ENCODE measurements at places on chromosomes 13 and 19. TPM values are rescaled to one million over a fixed set of nuclear protein-coding genes. Genes with fewer than 3 reads are reported as not detected.

GRCh38 chr13:44470638-44471562 lies 97.3 kb downstream of the SERP2 start:
- no peak overlapping the region for H3K27ac ChIP-seq
- H3K27me3 ChIP-seq = no peaks in the 10 kb centered on the region
- no peak for DNase-seq
- no peak overlapping the region for H3K4me3 ChIP-seq

GRCh38 chr19:5022066-5022860 lies 53.4 kb downstream of the KDM4B start:
- H3K27ac ChIP-seq = no peak overlapping the region
- no peak overlapping the region for H3K4me3 ChIP-seq
- DNase-seq = no peak
- H3K4me1 ChIP-seq = no peaks in the 10 kb centered on the region

DNA sequence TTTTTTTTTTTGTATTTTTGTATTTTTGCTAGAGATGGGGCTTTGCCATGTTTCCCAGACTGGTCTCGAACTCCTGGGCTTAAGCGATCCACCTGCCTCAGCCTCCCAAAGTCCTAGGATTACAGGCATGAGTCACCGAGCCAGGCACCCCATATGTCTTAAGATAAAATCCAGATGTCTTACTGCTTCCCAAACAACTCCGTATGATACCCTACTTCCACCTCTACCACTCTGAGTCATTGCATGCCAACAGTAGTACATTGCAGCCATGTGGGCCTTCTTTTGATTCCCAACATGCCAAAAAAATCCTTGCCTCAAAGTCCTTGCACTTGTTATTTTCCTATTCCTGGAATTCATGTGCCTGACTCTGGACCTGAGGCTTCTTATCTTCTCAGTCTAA lies 799.2 kb downstream of the GPC5 start:
- H3K4me1 ChIP-seq = no peaks in the 10 kb centered on the region
- no peaks in the 10 kb centered on the region for H3K36me3 ChIP-seq

GRCh38 chr19:29121684-29122083 lies 91.3 kb downstream of the UQCRFS1 start:
- H3K36me3 ChIP-seq = no peaks in the 10 kb centered on the region
- H3K4me3 ChIP-seq = no peak overlapping the region
- no peak overlapping the region for H3K27ac ChIP-seq

- H3K36me3 ChIP-seq = no peaks in the 10 kb centered on the region
- no peak for DNase-seq
- peaks cover 9% of the 10 kb centered on the region for H3K4me1 ChIP-seq
- no peak overlapping the region for H3K27ac ChIP-seq
- no peaks in the 10 kb centered on the region for H3K27me3 ChIP-seq
- no peak overlapping the region for H3K4me3 ChIP-seq
These were observed 11.3 kb upstream of the TNFRSF19 start for GRCh38 chr13:23558675-23559536.

Gene FUT6
- 0.87 TPM for total RNA-seq

Gene RINL
- 1.7 TPM for total RNA-seq

Gene SLC7A10
- not detected for total RNA-seq
